ENCODE measurements at places on chromosomes 1 and 21. TPM values are rescaled to one million over a fixed set of nuclear protein-coding genes. Genes with fewer than 3 reads are reported as not detected.

The OR2T2 gene
- polyA plus RNA-seq, result not detected

The CFAP74 gene
- polyA plus RNA-seq, result 0.04 TPM

The SAMSN1 gene
- polyA plus RNA-seq, result 0.83 TPM

The MIXL1 gene
- not detected for polyA plus RNA-seq

The HPDL gene
- 5.2 TPM for polyA plus RNA-seq

The MX2 gene
- 5.7 TPM for polyA plus RNA-seq

The CKS1B gene
- polyA plus RNA-seq, result 74.3 TPM

The KCNE1 gene
- polyA plus RNA-seq, result 0.04 TPM

The PDPN gene
- polyA plus RNA-seq, result 2.4 TPM

The ANKRD13C gene
- polyA plus RNA-seq, result 6.4 TPM
